ENCODE measurements at places on chromosomes 2 and 18.

DNA sequence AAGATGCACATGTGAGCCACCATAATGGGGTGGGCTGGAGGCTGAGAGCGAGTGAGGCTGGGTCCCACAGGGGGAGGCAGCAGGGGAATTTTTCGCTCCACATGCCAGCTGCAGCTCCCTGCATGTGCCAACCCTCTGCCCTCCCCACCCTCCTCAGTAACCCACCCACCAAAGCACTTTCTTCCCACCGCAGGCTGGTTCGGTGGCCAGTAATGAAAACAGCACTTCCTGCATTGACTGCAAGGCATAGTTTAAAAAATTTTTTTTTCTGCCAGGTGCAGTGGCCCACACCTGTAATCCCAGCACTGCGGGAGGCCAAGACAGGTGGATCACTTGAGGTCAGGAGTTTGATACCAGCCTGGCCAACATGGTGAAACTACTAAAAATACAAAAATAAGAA lies 147.5 kb upstream of the TTC39C start:
- no peak for DNase-seq

DNA sequence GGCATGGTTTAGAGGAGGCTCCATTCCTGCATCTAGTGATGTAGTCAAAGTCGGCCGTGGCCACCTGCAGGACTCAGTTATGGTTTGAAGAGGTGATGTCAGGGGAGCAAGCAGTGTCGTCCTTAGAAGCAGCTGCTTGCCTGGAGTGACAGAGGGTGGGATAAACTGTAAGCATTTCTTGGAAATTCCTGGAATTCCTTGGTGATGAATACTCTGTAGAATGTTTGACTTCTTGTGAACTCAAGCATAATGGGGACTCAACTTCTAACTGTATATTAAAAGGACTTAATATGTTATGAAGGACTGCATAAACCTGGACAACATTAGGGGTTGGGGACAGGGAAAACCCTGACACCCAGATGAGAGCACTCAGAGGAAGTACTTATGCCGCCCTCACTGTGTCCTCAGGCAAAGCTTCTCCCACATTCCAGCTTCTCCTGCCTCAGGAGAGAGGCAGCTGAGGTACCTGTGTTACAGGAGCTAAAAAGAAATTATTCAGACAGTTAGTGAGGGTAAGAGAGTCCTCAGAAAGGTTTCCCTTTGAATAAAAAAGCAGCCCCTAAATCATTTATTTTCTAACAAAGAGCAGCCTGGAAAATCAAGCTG lies 459.9 kb upstream of the CELF4 start:
- DNase-seq, result no peak

DNA sequence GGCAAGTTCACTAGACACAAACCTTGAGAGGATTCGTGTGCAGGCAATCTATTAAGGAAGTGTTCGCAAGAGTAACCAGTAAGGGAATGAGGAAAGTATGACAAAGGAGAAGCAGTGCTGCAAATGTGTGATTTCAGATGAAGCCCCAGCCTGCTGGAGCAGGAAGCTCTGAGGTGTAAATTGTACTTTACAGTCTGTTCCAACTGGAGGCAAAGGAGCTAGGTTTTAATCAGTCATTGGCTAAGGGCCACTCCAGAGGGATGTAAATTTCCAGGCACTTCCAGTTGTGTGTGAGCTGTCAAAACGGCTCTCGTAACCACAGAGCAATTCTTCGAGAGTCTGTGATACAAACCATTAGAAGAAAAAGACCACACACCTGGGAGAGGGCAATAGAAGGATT lies 359.5 kb upstream of the FAM98A start:
- no peak for DNase-seq

- no peak for DNase-seq
These were observed 412.9 kb downstream of the TMEM182 start for GRCh38 chr2:103174711-103175110.
